Right lobe of liver (tissue), 6 donors: ENCODE measurements at places on chromosomes 3 and 15. TPM values are rescaled to one million over a fixed set of nuclear protein-coding genes. Genes with fewer than 3 reads are reported as not detected.

ROPN1 gene
- not detected for total RNA-seq

ECT2 gene
- total RNA-seq, result 2.0 TPM

PAQR9 gene
- 15.5 TPM for total RNA-seq

STRIT1 gene
- total RNA-seq, result not detected

EEF1AKMT4 gene
- total RNA-seq, result 19.4 TPM

CLDN18 gene
- not detected for total RNA-seq

SNTN gene
- total RNA-seq, result not detected

SI gene
- not detected for total RNA-seq
